NT2/D1 (cell line): ENCODE measurements at places on chromosomes 3 and 15.

GRCh38 chr3:141275032-141275422 lies 43.4 kb downstream of the PXYLP1 start:
- DNase-seq = no peak

- DNase-seq = no peak
Observed at GRCh38 chr15:60757831-60758570, 279.1 kb upstream of the ICE2 start.

DNA sequence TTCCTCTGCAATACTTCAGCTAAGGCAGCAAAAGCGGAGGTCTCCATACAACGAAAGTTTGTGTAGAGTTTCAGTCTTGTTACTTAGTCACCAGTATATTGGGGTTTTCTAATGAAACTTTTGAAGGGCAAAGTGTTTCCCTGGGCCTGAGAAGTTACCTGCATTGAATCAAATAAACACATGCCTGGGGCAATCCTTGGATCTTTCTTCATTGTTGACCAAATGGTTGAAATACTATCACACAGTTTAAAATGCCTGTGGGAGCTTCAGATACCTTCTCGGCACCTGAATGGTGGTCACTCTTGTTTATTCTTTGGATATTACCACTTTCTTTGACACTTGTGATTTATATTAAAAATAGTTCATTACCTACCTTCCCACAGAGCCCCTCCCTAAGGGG lies 988 bp upstream of the CHSY1 start:
- DNase-seq = no peak

GRCh38 chr15:47725906-47726305 lies 8.6 kb downstream of the SEMA6D start:
- no peak for DNase-seq
